Bronchial epithelial cell (primary cell): ENCODE measurements at places on chromosomes 5 and 9. TPM values are rescaled to one million over a fixed set of nuclear protein-coding genes. Genes with fewer than 3 reads are reported as not detected.
A peak's percentile ranks its signal among the peaks of the same experiment; 100 is the strongest.

GRCh38 chr5:98458726-98459125 lies 314.7 kb upstream of the RGMB start:
- DNase-seq: no peak

GRCh38 chr5:34476941-34477565 lies 179.1 kb upstream of the RAI14 start:
- DNase-seq: no peak

DNA sequence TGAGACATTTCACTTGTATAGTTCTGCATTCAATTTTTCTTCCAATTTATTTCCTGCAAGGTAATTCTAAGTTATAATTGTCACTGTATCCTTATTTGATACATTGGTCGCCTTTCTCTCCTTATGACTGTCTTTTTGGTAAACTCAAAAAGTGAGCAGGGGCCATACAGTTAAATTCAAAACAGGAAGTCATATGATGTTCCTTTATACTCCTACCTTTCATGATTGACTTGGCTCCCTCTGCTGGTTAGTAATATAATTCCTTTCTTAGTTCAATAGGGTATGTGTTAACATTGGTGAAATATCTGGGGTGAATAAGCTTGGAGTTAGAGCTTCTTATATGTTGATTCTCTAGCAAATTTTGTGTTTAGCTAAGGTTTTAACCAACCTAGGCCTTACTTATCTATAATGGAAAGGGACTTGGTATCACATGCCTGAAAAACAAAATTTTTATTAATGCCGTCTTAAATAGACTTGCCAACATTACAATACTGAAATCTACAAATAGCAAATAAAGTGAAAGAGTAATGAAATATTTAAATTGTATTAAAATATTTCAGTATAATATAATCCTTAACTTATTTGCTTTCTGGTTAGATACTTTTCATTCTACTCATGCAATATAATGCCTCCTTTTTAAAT lies 6.0 kb upstream of the NIPBL start:
- DNase-seq: peak; percentile 77

GRCh38 chr5:3120028-3120427 lies 368.6 kb upstream of the IRX2 start:
- DNase-seq: no peak

- no peak for DNase-seq
Measured at GRCh38 chr5:175308701-175309100, 135.3 kb downstream of the DRD1 start.

GRCh38 chr5:132389585-132390286 lies 20.2 kb downstream of the SLC22A5 start:
- peak; percentile 100 for DNase-seq

DNA sequence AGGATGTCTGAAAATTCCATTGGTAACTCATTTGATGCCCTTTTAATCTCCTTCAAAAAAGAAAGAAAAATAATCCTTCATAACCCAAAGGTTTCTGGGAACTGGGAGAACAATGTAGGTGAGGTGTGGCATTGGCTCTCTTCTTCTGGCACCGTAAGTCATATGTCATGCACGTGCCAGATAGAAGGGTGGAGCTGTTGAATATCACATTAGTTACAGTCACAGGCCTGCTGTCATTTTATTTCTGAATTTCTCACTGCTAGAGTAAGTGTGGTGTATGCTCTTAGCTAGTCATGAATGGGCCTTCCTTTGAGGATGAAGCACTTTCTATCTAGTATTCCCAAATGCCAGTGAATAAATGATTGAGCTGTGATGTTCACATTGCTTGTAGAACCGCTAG lies 201.8 kb upstream of the SGCD start:
- DNase-seq: no peak

ASS1 gene
- total RNA-seq: 396 and 415 TPM in 2 replicates

RUFY1 gene
- total RNA-seq: 32.9 and 37.6 TPM in 2 replicates

PCDHGB2 gene
- total RNA-seq: under 0.01 and 0.26 TPM in 2 replicates

ZCCHC7 gene
- total RNA-seq: 19.3 and 26.9 TPM in 2 replicates
